ENCODE measurements at places on chromosomes 3 and 15.

DNA sequence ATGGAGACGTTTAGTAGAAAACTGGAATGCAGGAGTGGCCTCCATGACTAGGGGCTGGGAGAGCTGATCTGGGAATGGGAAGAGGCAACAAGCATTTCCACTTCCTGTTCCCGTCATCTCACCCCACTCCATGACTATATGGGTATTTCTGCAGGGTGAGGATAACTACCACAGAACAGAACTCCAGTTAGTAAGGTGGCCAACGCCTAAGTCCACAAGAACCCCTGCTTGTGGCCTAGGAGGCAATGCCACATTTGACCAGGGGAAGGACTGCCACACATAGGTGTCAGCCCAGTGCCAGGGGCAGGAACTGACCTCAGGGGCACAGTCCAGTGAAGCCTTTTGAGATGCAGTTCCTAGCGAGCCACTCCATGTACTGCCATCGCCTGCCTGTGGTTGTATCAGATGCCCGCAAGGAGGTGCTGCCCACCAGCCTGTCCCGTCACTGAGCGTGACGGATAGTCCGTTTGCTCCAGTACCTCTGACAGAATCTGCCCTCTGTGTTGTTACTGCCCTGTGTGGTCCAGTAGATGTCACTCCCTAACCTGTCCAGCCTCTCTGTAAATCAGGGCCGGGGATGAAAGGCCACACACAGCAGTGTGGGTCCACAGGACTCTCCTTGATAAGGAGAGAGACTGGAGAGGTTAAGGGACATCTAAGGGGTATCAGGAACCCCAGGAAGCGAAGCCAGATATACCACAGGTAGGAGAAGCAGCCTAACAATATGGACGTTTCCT lies 3.5 kb upstream of the MTFMT start:
- peak; percentile 89 for DNase-seq

DNA sequence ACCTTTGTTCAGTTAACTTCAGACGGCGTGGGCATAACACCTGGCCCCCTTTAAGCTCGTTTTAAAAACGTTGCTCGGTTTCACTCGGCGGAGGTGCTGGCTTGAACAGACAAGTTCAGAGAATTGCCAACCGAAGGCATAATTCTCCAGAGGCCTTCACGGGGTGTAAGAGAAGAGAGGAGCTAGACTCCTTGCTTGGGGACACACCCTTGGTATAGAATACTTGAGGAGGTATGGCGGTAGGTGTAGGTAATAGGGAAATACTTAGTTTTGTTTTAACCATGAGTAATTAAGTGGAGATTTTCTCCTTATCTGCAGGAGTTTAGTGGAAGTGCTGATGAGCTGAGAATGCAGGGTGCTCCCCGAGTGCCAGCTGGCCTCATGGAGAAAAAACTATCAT lies 921 bp downstream of the FBXL2 start:
- DNase-seq = no peak

GRCh38 chr3:194203482-194204041 lies 67.6 kb downstream of the HES1 start:
- DNase-seq = no peak

GRCh38 chr3:30135190-30135589 lies 471.2 kb upstream of the TGFBR2 start:
- DNase-seq = no peak

GRCh38 chr15:29283381-29283780 lies 13.8 kb upstream of the NSMCE3 start:
- no peak for DNase-seq

DNA sequence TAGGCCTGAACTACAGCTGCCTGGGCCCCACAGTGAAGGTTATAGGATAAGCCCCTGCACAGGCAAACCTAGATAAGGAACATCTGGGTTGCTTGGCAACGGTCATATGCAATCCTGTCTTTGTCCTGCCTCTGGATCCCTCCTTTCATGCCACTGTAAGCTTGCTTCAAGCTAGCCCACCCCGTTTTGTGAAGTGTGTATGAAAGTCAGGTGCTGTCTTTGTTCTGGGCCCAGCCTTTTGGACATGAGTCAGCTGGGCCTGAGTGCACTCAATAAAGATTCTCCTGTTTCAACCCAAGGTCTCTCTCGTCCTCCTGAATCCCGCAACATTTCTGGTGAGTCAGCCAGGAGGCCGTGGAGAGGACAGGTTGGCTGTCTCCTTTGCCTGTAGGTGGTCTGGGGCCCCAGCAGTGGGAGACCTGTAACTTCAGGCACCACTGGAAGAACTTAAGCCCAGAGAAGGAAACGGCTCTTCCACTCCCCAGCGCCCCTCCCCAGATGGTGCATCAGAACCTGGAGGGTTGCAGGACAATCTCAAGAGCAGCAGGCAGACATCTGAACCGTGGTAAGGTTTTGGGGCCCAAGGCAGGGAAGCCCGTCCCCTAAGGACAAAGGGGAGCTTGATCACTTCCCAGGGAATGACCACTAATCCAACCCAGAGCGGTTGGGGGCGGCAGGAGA lies 8.3 kb upstream of the SLC9C1 start:
- DNase-seq = no peak

DNA sequence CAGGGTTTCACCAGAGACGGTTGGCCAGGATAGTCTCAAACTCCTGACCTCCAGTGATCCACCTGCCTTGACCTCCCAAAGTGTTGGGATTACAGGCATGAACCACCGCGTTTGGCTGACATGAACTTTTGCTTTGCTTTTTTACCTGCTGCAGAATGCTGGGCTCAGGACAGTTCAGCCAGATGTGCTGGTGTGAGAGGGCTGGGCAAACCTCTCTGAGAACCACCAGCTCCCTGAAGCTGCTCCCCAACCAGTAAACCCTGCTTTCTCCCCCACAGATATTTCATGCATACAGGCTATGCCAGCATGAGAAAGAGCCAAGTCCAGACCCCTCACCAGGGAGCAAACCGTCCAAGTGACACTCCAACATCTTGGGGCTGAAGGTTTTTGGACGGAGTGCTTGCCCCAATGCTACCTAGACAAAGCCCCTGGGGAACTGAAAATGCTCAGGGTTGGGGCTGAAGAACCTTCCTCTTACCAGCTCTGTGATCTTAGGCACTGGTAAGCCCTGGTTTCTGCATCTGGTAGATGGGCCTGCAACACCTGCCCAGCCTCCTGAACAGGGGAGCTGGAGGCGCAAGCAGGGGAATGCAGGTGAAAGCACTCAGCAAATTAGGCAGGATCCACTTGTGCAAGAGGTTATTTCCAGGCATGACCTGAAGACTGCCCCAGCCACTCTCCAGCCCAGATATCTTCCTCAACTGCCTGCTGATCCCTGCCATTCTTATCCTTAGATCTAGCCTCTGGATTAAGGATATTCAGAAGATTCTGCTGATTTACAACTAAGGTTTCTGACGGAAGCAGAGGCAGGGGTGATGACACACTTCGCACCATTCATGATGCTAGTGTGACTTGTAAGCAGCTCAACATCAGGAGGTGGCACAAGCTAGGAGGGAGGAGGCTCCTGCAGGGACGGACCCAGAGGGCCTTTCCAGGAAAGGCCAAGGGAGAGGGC lies 78.8 kb downstream of the TLE3 start:
- DNase-seq = no peak

- DNase-seq = peak; percentile 10
Observed at GRCh38 chr3:155805204-155805801, 775 bp downstream of the C3orf33 start.

GRCh38 chr3:123096126-123096525 lies 29.3 kb downstream of the PDIA5 start:
- no peak for DNase-seq

Data from SHP77 treated with DMSO at 0.1 percent for 48 hours (cell line).